Right ventricle myocardium superior (tissue), 1 donor: ENCODE measurements at places on chromosomes 4 and X.

- no peak for DNase-seq
Measured at GRCh38 chr4:165415910-165416309, 37.1 kb downstream of the CPE start.

DNA sequence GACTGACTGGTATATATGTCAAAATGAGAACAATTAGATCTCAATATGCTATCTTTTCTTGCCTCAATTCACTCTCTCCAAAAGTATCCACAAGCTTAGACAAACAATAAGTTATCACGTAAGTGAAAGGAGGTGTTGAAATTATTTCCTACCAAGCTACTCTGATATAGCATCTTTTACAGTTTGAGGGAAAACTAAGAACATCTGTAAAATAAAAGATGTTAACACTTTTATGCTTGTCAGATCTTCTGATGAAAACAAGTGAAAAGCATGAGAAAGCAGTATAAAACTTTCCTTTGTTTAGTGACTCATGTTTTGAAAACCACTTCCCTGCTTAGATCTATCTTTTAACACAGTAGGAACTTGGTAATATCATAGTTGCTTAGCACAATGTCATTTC is 8.4 kb upstream of the MAB21L2 start:
- no peak for DNase-seq

- no peak for DNase-seq
Measured at GRCh38 chrX:97843200-97843811, 959.6 kb downstream of the RPA4 start.

GRCh38 chr4:121168446-121169281 is 4.5 kb upstream of the TNIP3 start:
- DNase-seq: no peak

DNA sequence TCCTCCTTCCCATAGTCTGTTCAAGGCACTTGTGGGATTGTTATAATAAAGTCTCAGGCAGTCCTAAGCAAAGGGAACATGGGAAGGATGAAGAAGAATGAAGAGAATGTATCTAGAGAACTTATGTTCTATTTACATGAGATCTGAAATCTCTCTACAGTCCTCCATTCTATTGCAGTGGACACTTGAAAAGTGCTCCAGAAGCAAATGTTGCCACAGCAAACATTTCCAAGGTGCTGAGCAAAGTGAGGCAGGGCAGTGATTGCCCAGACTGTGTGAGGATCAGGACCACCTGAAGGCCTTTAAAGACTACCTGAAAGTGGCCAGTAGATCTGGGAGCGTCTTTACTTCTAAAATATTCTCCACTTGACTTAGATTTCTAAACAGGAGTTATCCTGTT is 203.5 kb downstream of the RBM46 start:
- DNase-seq: no peak

DNA sequence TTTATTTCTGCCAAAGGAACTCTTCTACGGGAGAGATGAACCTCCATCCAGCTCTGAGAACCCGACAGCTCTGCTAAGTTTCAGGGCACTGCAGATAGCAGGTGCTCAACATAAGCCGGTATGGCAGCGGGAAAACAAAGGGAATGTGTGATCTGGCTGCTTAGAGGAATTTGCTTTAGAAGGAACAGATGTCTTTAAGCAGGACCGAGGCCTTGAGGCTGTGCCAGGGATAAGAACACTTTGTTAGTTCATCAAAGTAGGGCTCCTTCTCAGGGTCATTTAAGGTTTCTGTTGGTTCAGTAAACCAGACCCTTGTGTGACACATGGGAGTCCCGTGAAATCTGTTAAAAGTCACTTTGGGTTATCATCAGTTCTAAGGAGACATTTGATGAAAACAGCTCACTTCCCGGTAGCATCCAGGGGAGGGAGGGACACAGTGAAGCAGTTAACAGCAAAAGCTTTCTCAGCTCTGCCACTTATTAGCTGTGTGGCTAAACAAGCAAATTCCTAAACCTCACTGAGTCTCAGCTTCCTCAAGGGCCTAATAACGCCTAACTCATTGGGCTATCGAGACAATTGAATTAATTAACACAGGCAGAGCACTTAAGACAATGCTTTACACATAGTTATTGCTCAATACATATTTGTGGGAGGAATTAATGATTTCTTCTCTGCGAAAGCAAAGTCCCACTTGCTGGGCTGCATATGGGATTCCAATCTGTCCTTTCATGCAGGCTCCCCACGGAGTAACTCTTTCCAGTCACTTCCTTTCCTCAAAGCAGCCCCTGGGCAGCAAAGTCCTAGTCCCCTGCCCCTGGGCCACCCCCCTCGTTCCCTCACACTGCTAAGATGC is 2.9 kb upstream of the FTSJ1 start:
- DNase-seq: no peak

GRCh38 chrX:39275500-39276068 is 474.3 kb downstream of the MID1IP1 start:
- DNase-seq: no peak

DNA sequence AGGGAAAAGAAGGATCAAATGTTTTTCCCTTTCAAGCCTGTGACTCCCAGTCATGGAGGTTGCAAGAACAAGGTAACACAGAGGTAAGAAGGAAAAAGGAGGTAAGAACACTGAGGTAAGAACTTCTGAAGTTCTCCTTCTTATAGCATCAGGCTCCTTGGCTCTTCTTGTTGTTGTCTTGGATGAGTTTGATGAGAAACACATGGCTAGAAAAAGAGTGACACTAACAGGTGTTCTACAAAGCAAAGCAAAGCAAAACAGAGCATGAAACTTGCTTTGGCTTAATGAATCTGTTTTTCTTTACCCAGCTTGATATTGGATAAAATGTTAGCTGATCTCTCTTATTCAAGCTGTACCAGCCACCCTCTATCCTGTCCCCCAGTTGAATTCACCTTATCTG is 231.2 kb upstream of the F9 start:
- no peak for DNase-seq

DNA sequence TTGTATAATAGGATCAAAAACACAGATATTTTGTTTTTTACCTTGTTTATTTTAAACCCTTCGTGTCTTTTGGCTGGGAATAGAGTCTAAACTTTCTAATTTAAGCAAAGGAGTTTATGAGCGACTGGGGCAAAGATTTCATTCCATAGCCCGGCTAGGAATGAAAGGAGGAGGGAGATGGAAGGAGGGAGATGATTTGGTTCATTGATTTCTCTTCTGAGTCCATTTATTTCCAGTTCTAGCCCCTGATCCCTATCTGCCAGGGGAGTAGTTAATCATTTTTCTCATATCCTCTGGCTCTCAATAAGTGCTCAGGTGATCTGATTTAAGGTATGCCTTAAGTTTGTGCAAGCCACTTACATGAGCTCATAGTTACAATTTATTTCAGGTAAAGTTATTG is 120.0 kb downstream of the SPRY1 start:
- no peak for DNase-seq

DNA sequence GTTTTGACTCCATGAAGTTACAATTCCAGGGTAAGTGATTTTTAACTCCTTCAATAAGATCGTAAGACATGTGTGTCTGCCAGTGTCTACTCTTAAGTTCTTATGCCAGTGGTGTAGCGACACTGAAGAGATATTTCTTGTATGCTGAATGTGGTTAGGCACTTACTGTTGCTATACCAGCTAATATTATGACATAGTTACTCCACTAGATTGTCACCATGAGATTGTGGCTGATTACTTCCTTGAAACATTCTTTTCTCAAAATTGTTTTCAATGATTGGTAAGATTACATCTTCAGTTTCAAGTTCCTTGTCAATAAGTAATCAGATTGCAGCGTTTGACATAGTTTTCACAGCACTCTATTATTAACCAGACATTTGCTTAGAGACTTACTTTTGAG is 60.6 kb upstream of the PAGE5 start:
- DNase-seq: no peak

DNA sequence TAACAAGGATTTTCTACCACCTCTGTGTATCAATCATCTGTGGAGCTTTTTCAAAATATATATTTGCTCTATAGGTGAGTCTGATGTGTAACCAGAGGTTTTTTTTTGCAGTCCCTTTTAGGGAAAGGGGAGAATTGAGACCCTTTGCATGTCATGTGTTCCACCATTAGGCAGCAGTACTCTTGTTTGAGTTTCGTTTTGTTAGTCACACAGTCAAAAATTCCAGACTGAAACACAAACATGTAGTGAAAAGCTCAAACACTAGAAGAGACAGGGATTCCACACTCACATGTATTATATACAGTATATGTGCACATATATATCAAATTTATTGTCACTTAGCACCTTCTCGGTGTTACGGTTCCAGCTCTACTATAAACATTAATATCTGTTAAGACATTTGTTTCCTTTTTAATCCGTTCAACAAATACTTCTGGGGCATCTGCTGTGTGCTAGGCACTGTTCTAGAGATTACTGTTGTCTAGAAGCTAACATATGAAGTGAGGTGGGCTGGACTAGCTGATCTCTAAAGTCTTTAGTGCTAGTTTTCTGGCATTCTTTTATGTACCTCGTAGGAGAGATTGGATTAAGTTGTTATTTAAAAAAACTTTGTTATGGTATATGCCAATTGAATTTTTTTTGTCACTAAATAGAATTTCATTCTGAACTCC is 5.5 kb downstream of the USP9X start:
- no peak for DNase-seq

- no peak for DNase-seq
Measured at GRCh38 chrX:115625572-115626301, 64.8 kb downstream of the PLS3 start.

GRCh38 chr4:68469482-68469881 is 22.2 kb downstream of the TMPRSS11E start:
- DNase-seq: no peak

GRCh38 chr4:145812919-145813318 is 125.7 kb downstream of the ZNF827 start:
- no peak for DNase-seq

DNA sequence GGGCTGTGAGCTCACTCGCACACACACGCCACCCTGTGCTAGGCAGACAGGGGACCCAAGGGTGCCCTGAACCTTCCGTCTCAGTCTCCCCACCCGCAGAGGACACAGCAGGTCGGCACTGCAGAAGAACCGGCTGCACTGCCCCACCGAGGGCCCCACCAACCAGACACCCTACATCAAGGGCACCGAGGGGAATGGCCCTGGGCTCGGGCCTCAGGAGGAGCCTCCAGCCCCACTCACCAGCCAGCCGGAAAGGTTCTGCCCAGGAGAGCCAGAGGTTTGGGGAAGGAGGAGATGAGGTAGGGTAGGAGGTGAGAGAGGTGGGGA is 45.9 kb downstream of the FAM53A start:
- no peak for DNase-seq

DNA sequence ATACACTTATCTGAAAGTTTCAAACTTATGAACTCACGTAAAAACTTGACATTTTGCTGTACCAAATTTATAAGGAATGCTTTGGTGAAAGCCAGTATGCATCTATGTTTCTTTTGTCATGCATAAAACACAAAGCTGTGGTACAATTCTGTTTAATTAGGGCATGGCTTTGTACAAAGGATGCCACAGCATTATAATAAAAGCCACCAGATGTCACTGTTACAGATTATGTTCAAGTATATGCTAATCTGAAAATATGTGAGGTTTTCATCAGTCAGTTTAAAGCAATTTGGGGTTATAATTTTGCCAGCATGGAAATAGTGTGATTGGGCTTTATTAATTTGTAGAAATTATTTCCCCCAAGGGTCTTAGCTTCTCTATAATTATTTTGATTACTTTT is 69.0 kb downstream of the ATOH1 start:
- no peak for DNase-seq

- DNase-seq: no peak
Measured at GRCh38 chr4:55736605-55737183, 82.9 kb upstream of the EXOC1L start.

- no peak for DNase-seq
Measured at GRCh38 chr4:21517126-21517859, 431.3 kb downstream of the KCNIP4 start.

- no peak for DNase-seq
Measured at GRCh38 chr4:187889651-187890050, 105.9 kb upstream of the ZFP42 start.

- no peak for DNase-seq
Measured at GRCh38 chrX:122552286-122552800, 631.7 kb upstream of the GRIA3 start.

DNA sequence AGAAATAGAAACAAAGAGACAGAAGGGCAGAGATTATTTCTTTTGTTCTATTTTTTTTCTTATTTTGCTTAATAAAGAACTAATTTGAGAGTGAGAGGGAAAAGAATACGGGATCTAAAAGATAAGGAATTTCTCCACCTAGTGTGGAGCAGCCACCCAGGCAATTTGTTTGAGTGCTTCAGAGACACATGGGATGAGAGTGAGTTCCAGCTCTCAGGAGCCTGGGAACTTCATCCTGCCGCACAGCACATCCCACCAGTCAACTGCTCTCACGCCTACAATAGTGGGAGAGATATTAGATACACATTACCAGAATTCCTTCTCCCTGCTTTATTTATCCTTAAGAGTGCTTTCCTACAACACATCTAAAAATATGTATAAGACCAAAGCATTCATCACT is 946.4 kb downstream of the PDHA2 start:
- DNase-seq: no peak

GRCh38 chrX:97766501-97767095 is 882.9 kb downstream of the RPA4 start:
- no peak for DNase-seq

DNA sequence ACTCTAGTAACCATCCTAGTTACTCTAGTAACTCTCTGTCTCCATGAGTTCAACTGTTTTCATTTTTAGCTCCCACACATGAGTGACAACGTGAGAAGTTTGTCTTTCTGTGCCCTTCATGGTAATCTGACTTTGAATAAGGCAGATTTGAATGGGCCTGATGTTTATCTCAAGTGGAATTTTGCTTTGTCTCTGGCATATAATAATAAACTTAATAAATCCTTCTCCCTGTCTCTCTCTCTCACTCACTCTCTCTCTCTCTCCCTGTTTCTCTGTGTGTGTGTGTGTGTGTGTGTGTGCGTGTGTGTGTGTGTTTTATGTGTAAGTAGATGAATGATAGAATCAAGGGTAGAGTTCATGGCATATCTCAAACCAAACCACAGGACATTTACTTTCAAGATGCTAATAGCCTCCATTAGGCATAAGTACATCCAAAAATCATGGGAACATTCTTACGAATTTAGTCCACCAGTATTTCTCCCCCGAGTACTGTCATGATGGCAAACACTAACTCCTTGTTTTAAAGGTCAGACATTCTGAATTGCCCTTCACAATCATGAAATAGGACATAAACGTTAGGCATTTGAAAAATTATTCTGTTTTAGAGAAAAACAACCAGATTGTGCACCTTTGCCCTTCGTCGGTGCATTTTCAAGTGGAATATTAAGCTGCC is 193.1 kb downstream of the SPATA18 start:
- DNase-seq: no peak
